HuH-7.5 (cell line): ENCODE measurements at places on chromosomes 1 and 21.

DNA sequence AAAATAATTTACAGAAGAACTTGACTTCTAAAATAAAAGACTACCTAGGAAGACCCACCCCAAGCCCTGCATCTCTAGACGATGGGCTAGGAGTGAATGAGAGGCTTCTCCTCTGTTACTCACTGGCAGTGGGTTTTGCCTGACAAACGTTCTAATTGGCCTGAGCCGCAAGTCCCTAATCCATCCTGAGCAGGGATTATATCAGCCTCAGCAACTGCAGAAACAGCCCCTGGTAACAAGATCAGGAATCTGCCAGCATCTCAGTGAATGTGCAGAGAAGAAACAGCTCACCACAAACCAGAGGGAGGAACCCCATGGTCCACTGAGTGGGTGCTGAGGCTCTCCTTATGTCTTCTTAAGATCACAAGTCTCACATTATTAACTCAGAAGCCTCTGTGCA lies 240.6 kb downstream of the BRINP2 start:
- no peak for DNase-seq

GRCh38 chr1:1906185-1907097 lies 8.6 kb upstream of the CALML6 start:
- peak; percentile 93 for DNase-seq

GRCh38 chr1:17978016-17978415 lies 129.6 kb upstream of the IGSF21 start:
- no peak for DNase-seq

DNA sequence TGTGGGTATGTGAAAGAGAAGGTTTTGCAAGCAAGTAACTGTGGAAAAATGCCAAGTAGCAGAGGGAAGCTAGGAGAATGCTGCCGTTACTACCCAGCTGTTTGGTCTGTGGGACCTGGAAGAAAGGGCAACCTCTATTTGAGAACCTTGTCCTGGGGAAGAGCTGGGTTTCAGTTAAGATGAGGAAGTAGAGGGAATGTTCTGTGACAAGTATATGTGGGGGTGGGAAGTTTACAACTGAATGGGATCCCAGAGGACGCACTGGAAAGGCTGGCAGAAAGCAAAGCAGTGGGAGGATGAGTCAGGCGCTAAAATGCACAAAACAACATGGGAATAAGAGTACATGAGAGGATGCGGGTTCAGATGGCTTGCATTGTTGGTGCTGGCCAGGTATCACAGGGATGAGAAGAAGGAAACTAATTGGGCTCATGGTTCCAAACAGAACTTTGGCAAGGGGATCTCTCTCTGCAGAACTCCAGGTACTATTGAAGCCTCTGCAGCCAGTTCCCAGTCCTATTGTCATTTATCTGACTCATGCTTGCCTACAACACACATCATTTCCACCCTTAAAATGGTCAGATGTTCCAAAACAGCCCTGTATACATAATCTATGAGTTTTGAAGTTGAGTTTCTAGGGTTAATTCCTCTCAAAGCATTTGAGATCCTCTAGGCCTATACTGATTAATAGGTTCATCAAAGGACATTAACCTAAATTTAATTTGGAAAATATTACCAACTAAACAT lies 88.5 kb upstream of the VAV3 start:
- no peak for DNase-seq

- DNase-seq = no peak
Measured at GRCh38 chr1:85628791-85629531, 48.4 kb downstream of the CCN1 start.

GRCh38 chr1:206951318-206952100 lies 5.2 kb upstream of the PIGR start:
- DNase-seq = peak; percentile 63

DNA sequence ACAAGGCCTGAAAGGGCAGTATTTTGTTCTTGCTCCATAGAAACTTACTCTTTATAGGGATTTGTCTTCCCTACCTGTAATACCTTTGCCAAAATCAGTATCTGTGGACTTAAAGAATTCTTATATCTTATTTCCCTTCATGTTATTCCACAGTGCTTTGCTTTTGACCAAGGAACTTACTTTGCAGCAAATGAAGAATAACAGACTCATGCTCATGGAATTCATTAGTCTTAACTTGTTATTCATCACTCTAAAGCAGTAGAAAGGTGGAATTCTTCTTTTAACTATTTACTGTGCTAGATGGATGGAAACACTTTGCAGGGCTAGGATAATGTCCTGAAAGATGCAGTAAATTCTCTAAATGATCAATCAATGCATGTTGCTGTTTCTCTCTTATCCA lies 45.9 kb downstream of the DUSP10 start:
- no peak for DNase-seq

GRCh38 chr1:220966041-220966440 lies 86.8 kb downstream of the HLX start:
- DNase-seq = no peak

DNA sequence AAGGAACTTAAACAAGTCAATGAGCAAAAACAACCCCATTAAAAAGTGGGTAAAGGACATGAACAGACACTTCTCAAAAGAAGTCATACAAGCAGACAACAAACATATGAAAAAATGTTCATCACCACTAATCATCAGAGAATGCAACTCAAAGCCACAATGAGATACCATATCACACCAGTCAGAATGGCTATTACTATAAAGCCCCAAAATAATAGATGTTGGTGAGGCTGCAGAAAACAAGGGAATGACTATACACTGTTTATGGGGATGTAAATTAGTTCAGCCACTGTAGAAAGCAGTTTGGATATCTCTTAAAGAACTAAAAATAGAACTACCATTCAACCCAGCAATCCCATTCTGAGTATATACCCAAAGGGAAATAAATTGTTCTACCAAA lies 51.2 kb downstream of the MRPL39 start:
- no peak for DNase-seq

DNA sequence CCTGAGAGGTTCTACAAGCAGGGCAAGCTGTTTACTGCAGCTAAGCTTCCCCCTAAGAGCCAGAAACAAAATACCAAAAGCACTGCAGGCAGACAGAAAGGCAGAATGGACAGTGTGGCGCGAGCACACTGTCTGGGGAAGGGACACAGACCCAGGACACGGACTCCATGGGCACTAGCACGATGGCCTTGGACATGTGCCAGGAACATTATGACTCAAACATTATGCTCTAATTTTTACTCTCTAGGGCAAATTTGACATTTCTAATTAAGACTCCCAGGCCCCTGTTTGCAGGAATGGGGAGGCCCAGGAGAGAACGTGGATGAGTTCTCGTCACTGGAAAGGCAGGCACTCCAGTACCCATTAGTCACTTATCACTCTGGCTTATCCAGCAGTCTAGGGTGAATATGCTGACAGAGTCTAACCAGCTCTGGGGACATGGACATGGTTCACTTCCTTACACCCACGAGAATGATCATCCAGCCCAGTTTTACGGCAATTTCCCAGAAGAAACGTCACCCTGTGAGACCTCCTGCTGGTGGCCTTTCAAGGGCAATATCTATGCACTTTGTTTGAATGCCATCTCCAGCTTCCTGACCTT lies 45.1 kb downstream of the CAPN8 start:
- no peak for DNase-seq

GRCh38 chr1:33735624-33736023 lies 128.3 kb upstream of the HMGB4 start:
- no peak for DNase-seq

DNA sequence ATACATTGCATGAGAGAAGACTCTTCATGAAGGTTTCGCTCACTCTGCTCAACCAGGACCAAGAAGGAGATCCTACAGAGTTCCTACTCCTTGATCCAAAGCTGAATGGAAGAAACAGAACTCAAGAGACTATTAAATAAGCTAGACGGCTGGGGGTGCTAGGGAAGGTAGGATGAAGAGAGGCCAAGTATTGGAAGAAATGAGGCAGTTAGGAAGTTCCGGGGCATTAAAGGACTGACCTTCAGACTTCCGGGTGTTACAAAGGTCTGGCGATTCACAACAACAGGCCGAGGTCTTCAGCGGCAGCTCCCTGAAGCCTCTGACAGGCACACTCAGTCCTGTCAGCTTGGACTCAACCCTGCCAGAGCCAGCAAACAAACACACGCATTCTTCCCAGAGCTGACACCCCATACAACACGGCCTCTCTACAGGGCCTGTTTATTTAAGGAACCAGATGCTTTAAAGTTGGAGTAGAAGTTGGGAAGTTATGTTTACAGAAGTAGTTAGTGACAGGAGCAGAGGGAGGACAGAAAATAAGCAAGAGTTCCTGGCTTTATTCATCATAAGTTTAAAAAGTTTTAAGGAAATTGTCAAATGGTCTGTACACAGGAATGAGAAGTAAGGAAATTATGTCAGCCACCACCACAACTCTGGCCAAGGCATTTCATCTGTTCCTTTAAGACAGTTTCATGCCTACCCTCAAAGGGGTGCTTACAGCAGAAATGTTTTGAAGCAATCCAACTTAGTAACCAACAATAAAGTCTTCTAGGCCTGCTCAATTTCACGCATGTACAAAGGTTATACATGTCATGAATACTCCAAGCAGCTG lies 4.7 kb downstream of the SORT1 start:
- peak; percentile 66 for DNase-seq

DNA sequence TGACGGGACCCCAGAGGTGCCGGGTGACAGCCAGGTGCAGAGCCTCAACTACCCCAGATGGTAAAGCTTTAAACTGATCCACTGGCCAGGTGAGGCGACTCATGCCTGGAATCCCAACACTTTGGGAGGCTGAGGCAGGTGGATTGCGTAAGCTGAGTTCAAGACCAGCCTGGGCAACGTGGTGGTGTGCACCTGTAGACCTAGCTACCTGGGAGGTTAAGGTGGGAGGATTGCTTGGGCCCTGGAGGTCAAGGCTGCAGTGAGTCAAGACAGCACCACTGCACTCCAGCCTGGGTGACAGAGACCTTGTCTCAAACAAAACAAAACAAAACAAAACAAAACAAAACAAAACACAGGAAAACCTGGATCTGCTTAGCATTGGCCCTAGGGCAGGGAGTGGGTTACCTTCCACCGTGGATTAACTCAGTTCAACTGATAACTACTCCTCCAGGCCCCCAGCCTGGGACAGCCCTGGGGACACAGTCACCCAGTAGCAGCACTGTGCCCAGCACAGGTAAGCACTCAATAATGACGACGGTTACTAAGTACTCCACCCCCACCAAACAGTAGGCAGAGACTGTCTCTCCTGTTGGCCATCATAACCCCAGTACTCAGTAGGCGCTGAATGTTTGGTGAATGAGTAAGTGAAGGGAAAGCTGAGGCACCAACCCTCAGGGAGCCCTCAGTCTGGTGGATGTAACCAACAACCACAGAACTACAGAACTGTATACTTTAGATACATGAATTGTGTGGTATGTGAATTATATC lies 21.6 kb downstream of the SLC66A1 start:
- DNase-seq = no peak

- no peak for DNase-seq
Measured at GRCh38 chr1:1625404-1625775, 6.6 kb upstream of the MMP23B start.

GRCh38 chr1:218669431-218669830 lies 324.3 kb downstream of the TGFB2 start:
- no peak for DNase-seq

- DNase-seq = peak; percentile 62
Measured at GRCh38 chr1:85465099-85465785, at the start of gene DDAH1. Gene DDAH1 (minus strand): TSS chr1:85465159. CDS start chr1:85465045, 114 bp downstream.

- DNase-seq = no peak
Measured at GRCh38 chr1:179806333-179806732, 63.2 kb downstream of the FAM163A start.

DNA sequence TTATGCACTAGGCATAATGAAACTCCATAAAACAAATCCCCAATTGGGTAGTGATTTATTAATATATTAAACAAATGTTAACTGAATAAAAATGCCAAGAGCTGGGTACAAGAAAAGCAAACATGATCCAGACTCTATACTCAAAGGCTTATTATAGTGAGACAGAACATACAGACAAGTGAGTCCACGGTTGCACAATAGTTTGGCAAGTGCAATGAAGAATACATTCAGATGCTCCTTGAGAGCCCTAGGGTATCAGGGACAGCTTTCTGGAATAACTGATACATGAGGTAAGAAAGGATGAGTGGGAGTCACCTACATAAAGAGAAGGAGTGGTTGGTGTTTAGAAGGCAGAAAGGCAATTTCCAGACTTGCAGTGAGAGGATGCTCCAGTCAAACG lies 85.1 kb downstream of the VAV3 start:
- no peak for DNase-seq

DNA sequence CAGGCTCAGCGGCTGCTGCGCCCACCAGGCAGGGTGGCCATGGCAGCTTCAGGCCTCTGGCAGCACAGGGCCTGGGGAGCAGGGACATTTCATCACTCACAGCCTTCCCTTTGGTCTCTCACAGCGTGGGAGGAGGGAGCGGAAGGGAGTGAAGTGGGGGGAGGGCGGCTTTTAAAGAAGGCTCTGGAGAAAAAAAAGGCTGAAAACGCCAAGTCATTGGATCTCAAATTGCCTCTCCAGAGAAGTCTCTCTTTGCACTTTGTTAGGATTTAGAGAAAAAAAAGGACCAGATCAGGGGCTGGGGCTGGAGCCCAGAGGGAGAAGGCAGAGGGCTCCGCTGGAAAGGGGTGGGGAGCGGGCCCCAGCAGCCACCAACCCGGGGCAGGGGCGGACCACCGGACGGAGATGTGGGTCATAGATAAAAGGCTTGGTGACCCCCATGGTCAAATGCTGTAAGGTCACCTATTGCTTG lies 209.9 kb downstream of the GRIK3 start:
- DNase-seq = no peak

GRCh38 chr1:79012500-79012899 lies 6.0 kb upstream of the ADGRL4 start:
- no peak for DNase-seq

GRCh38 chr21:28737674-28738419 lies 254.8 kb downstream of the LTN1 start:
- no peak for DNase-seq

DNA sequence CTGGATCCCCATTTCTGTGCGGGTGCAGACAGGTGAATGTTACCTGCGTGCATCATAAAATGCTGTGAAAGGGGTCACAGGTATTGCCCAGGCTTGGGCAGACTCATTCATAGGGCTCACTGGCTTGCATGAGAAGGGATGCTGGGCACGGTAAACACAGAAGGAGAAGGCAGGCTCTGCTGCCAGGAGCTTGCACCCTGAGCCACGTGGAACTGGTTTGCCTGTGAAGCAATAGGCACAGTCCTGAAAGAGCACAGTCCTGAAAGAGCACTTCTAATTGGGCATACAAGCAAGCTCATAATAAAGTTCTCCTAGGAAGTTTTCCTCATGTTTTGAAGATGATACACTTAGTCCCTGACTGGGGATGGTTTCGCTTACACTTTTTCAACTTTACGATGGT lies 40.9 kb downstream of the GALNT2 start:
- no peak for DNase-seq

- no peak for DNase-seq
Measured at GRCh38 chr1:180345148-180345547, 115.1 kb downstream of the LHX4 start.

- no peak for DNase-seq
Measured at GRCh38 chr1:162191396-162192305, 122.2 kb downstream of the NOS1AP start.

GRCh38 chr1:35568975-35569395 lies 4.1 kb upstream of the TFAP2E start:
- peak; percentile 93 for DNase-seq

DNA sequence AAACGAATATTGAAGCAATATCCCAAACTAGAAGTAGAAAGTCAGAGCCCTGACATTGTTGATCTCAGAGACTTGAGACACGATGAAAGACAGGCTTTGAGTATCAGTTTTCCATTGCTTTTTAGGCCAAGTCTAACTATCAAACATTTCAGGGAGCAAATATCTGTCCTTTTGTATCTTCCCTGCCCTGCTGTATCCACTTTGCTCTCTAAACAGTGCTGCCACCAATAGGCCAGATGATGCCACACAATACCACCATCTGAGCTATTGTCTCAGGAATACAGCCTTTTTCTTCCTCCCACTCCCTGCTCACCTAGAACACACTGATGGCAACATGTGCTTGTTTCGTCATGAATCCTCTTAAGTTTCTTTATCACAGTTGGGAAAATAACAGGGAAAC lies 62.6 kb upstream of the SPAG17 start:
- no peak for DNase-seq
